ENCODE measurements at places on chromosomes 12 and 14. TPM values are rescaled to one million over a fixed set of nuclear protein-coding genes. Genes with fewer than 3 reads are reported as not detected.

The ARL1 gene
- 34.8 TPM for total RNA-seq

The TMEM229B gene
- total RNA-seq, result 0.07 TPM

DNA sequence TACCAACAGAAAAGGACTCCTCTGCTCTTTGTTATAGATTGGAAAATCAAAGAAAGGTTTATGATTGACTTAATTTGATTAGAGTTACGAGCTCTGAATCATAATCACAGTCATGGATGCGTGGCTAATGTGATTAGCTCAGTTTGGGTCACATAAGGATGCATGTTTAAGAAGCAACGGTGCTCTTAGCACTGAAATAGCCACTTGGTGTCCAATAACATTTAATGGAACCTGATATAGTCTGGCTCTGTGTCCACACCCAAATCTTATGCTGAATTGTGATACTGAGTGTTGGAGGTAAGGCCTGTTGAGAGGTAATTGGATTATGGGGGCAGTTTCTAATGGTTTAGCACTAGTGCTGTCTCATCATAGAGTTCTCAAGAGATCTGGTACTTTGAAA lies 501.6 kb downstream of the SLC6A15 start:
- DNase-seq, result no peak

The MYL6 gene
- total RNA-seq, result 941 TPM

The TAS2R8 gene
- total RNA-seq, result not detected

DNA sequence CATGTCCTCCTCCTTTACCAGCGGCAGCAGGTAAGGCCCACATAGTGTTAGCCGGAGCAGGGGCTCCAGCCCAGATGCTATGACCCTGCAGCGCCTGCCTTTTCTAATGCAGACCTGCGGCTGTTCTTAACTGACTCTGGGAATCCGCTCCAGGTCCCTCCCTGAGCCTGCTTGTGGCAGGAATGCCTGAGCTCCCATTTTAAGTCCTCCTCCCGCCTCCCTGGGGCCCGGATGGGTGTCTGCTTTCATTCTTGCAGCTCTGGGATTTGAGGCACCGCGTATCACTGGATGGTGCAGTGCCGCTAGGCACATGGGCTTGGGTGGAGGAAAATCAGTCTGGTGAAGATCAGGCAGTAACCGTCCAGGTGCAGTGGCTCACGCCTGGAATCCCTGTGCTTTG lies 7.6 kb downstream of the TSPAN9 start:
- DNase-seq, result peak; percentile 88

- peak; percentile 0 for DNase-seq
Measured at GRCh38 chr12:74111688-74112360, 425.8 kb upstream of the ATXN7L3B start.

DNA sequence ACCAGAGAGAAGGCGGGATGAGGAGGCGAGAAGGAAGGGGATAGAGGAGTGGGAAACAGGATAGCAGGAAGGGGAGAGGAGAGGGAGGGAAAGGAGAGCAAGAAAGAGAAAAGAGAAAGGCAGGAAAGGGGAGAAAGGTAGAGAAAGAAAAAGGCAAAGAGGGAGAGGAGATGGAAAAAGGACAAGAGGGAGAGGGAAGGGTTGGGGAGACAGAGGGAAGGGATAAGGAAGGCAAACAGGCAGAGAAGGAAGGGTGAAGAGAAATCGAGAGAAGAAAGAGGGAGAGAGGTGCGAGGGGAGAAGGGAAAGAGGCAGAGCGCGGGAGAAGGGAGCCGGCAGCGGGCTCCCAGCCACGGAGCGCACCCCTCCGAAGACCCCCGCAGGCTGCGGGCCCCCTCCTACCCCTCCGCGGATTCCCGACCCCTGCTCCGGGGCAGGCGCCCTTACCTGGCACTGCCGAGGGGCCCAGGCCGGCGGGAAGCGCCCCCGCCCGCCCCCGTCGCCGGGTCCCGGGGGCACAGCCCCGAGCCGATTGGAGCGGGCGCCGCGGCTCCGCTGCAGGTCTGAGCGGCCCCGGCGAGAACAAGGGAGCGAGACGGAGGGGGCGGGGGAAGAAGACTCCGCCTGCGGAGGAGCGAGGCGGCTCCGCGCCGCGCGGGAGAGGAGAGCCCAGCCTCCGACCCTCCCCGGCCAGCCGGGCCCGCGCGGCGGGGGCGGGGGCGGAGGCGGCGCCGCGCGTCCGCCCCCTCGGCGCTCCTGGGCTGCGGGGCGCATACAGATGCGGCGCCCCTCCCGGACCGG lies at the start of gene CDH24:
TSS of gene CDH24 (minus strand) at position 565 of the 801 bp plus-strand sequence. CDS start 1,787 bp downstream, outside the sequence.
- peak; percentile 96 for DNase-seq

- DNase-seq, result no peak
Measured at GRCh38 chr14:75430116-75430515, 2.3 kb downstream of the JDP2 start.

GRCh38 chr14:22285991-22286390 lies 303.0 kb downstream of the DAD1 start:
- DNase-seq, result no peak

The RTL1 gene
- total RNA-seq, result not detected

- no peak for DNase-seq
Measured at GRCh38 chr14:103880348-103881267, 33.2 kb upstream of the PPP1R13B start.

The A2M gene
- 0.37 TPM for total RNA-seq

GRCh38 chr14:71432334-71433110 lies 499.7 kb upstream of the RGS6 start:
- no peak for DNase-seq

DNA sequence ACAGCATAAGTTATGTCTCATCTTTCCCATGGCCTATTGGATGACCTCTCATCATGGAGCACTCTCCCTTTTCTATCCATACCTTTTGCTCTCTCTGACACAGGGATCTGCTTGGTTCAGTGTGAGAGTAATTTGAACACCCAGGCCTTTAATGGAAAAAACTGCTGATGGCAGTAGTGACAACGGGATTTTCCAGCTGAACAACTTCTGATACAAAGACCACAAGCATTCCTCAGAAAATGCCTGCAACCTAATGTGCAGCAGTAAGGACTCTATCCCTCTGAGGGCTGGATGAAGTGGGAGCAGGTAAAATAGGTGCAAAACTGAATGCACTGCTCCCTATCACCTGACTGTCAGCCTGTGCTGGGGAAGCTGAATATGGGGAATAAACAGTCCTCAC lies 51.0 kb downstream of the KANSL2 start:
- DNase-seq, result no peak

The TEX52 gene
- total RNA-seq, result not detected

The STXBP6 gene
- 1.2 TPM for total RNA-seq

GRCh38 chr12:131283191-131283861 lies 329.6 kb downstream of the ADGRD1 start:
- no peak for DNase-seq

The TPH2 gene
- 0.11 TPM for total RNA-seq

The TMEM119 gene
- 0.85 TPM for total RNA-seq

DNA sequence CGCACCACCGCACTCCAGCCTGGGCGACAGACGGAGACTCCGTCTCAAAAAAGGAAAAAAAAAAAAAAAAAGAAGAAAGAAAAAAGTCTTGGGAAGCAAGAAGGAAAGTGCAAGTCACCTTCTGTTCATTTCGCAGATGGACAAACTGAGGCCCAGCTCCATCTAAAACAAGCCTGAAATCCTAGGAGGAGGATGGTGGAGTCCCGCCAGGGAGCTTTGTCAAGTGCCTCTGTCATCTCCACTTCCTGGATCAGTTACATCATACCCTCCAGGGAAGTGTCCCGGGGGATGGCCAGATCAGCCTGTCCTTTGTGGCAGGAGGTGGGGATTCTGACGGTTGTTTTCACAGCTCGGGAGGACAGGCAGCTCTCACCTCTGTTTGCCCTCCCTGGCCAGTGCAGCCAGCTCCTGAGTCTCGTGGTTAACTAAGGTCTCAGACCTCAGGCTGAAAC lies 8.7 kb upstream of the SDSL start:
- no peak for DNase-seq

DNA sequence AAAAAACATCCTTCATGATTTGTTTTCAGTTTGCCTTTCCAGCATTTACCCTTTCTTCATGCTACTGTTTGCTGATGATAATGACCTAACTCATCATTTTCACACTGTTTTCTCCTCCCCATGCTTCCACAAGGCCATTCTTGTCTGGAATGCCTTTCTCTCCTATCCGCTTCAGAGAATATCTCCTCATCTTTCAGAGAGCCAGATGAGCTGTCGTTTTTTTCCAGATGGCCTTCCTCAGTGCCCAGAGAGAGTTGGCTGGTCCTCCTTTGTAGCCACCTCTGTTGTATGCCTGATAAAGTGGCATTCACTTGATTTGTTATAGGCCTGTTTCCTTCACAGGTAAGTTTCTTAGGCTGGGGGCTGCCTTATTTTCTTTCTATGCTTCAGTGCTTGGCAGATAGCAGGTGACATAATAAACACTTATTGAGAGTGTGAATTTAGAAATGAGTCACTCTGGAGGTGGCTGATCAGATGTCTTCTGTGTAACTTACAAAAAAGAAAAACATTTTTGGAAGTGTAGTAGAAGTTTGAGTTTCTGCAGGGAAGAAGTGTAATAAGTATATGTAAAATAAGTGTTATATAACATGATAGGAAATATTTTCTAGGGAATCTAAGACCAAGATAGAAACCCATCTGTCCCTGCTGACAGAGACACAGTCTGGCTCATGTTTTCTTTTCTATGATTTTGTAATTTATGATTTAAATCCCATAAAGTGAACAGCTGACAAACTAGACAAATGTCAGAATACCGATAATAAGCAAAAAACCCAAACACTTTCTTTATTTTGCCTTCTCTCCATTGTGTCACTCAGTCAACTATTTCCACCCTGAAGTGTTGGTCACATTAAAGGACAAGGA lies 174.5 kb downstream of the DACT1 start:
- DNase-seq, result no peak

The TAS2R50 gene
- total RNA-seq, result 0.76 TPM

DNA sequence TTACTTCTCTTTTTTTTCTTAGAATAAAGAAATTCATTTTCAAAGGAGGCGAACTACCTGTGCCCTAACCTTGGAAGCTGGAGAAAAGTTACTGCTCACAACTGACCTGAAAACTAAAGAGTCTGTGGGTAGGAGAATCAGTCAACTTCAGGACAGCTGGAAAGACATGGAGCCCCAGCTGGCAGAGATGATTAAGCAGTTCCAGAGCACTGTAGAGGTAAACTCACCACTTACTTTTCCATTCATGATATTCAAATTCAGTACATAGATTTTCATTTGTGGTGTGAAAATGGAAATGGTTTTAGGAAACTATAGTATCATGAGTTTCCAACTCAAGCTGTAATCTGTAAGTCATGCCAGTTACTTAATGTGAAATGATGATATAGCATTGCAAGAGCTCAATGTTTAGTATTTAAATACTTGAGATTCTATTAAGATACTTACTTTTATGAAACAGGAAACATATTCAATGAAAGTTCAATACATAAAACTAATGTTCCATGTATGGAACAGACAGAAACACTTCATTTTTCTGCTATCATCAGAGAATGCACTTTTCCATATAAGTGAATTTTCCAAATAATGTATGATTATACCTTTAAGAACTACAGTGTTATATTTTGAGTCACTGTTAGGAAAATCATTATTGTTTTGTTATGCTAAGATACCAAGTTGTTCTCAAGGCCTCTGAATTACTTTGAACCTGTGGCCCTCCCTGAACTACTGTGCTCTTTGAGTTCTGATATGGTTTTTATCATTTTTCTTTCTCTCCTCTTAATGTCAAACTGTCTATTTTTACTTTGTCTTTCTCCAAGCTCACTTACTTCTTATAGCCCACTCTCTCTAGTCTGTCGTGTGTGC lies 119.0 kb downstream of the ESR2 start:
- no peak for DNase-seq

- no peak for DNase-seq
Measured at GRCh38 chr14:93868165-93868564, 59.0 kb upstream of the FAM181A start.

GRCh38 chr14:21101802-21102413 lies 1.0 kb downstream of the TMEM253 start:
- no peak for DNase-seq

The PTGER2 gene
- total RNA-seq, result 0.24 TPM

- DNase-seq, result no peak
Measured at GRCh38 chr12:132529906-132530305, 40.0 kb downstream of the FBRSL1 start.

Measured in H7 (cell line).